ENCODE measurements at places on chromosomes 2 and 18. TPM values are rescaled to one million over a fixed set of nuclear protein-coding genes. Genes with fewer than 3 reads are reported as not detected.

Gene IL1R2
- total RNA-seq = 0.34 TPM

DNA sequence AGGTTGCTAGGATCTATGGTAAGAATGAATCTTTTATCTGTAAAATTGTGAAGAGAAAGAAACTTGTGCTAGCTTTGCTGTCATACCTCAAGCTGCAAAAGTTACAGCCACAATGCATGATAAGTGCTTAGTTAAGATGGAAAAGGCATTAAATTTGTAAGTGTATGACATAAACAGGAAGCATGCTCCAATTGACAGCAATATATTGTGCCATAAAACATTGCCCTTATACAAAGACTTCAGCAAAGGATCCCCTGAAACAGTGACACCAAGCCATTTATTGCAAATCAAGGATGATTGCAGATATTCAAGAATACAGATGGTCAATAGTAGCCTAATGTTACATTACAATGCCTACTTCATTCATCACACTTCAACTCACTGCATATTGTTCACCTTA, 283.1 kb downstream of the CPS1 start:
- no peak for DNase-seq

Gene EMILIN1
- 0.19 TPM for total RNA-seq

- DNase-seq = no peak
These were observed 152.4 kb upstream of the KCTD1 start for GRCh38 chr18:26700728-26701127.

- no peak for DNase-seq
These were observed 168.8 kb downstream of the RTP5 start for GRCh38 chr2:242038166-242038927.

- DNase-seq = no peak
These were observed 34.7 kb downstream of the RBMS1 start for GRCh38 chr2:160458718-160459453.

Gene RAD51AP2
- total RNA-seq = not detected

DNA sequence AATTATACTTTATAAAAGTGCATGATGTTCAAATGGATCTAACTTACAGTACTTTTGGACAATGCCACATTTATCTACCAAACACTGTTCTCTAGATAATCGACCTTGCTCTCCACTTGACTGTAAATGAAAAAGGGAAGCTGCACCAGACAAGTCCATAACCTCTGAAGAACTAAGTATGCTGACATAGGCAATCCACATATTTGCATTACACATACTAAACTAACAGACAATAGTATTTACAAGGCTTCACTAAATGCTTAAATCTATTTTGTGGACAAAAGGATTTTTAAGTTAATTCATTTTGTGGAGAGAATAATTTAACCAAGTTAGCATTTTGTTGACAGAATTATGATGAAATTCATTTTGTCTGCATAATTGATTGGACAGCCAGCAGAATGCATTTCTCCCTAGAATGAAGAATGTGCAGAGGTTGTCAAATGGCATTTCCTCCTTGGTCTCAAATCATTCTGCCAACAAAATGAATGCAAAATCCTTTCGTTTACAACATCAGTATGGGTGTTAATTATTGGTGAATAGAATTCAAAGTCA, 520.9 kb downstream of the CPS1 start:
- DNase-seq = no peak

DNA sequence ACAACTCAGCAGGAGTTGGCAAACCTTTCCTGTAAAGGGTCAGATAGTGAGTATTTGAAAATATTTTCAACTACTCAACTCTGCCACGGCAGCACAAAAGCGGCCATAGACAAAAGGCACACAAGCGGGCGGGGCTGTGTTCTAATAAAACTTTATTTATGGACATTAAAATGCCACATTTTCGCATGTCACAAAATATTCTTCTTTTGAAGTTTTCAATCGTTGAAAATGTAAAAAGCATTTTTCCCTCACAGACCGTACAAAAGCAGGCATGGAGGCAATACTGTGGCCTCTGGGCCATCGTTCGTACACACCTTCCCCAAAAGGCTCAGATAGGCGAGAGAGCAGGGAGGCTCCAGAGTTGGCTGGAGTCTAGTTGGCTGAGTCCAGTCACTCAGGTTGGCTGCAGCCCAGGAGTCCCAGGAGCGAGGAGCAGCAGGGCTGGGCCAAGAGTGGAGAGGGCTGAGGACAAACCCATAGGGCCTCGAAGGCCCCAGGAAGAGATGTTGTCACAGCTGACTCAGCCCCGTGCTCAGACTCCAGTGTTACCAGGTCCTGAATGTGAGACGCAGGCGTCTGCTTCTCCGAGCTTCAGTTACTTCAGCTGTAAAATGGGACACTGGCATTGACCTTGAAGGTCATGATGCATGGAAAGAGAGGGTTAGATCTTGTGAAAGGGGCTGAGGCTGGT, 42.5 kb downstream of the SDC1 start:
- peak; percentile 61 for DNase-seq

DNA sequence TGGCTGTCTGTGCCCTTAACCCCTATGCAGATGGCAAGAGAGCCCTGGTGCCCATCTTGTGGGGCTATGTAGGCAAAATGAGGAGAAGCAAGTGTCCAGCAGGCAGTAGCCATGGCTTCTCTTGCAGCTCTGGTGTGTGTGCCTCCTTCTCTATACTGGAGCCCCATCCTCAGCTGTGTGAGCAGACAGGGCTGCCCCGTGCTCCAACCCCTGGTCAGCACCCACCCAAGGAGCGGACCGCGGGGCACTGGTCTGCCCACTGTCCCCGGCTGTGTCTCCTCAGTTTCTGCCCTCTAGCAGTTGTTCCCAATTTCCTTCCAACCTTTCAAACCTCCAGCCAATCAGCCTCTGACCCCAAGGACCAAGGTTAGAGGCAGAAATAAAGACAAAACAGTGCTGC, 134.9 kb upstream of the GLI2 start:
- DNase-seq = no peak

- DNase-seq = no peak
These were observed 20.8 kb upstream of the ATIC start for GRCh38 chr2:215290980-215291599.

Gene C2orf72
- 0.66 TPM for total RNA-seq

Gene CBLN2
- total RNA-seq = 0.24 TPM

DNA sequence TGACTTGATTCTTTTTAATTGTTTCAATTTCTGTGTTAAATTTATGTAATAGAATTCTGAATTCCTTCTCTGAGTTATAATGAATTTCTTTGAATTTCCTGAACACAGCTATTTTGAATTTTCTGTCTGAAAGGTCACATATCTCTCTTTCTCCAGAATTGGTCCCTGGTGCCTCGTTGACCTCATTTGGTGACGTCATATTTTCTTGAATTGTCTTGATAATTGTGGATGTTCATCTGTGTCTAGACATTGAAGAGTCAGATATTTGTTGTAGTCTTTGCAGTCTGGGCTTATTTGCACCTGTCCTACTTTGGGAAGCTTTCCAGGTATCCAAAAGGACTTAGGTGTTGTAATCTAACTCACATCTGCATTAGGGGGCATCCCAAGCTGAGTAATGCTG, 111.4 kb upstream of the LRRTM4 start:
- no peak for DNase-seq

Gene TUBA4B
- not detected for total RNA-seq

- DNase-seq = peak; percentile 13
These were observed 62.3 kb upstream of the BOD1L2 start for GRCh38 chr18:57084331-57085271.

DNA sequence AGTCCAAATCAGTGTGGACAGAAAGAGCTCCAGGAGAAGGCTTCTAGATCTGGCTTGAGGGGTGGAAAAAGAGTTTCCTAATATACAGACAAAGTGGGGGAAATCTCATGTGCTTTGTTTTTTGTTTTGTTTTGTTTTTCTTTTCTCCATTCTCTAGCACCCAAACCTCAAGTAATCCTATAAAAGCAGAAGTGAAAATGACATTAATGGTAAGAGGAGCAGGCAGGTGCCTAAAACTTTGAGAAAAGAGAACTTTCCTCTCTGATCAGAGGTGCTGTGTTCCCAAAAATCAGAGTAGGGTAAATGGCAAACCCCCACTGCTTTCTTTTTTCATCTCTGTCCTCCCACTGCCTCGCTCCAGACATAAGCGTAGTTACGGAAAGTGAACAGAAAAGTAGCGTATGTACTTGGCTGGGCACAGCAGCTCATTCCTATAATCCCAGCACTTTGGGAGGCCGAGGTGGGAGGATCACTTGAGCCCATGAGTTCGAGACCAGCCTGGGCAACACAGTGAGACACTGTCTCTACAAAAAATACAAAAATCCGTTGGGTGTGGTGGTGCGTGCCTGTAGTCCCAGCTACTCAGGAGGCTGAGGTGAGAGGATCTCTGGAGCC, 77.8 kb downstream of the FAM161A start:
- DNase-seq = no peak

DNA sequence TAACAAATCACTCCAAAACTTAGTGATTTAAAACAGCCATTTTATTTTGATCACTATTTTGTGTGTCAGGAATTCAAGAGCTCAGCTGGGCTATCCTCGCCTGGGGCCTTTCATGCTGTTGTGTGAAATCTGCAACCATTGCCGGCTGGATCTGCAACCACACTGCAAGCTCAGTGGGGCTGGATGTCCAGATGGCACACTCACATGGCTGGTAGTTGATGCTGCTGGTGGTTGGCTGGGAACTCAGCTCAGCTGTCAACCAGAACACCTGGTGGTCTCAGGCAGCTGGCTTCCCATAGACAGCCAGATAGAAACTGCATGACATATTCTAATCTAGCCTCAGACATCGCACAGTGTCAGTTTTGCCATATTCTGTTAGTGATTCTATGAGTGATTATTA, 30.6 kb upstream of the AP1S3 start:
- no peak for DNase-seq

GRCh38 chr2:210195101-210195852, 24.1 kb upstream of the KANSL1L start:
- no peak for DNase-seq

DNA sequence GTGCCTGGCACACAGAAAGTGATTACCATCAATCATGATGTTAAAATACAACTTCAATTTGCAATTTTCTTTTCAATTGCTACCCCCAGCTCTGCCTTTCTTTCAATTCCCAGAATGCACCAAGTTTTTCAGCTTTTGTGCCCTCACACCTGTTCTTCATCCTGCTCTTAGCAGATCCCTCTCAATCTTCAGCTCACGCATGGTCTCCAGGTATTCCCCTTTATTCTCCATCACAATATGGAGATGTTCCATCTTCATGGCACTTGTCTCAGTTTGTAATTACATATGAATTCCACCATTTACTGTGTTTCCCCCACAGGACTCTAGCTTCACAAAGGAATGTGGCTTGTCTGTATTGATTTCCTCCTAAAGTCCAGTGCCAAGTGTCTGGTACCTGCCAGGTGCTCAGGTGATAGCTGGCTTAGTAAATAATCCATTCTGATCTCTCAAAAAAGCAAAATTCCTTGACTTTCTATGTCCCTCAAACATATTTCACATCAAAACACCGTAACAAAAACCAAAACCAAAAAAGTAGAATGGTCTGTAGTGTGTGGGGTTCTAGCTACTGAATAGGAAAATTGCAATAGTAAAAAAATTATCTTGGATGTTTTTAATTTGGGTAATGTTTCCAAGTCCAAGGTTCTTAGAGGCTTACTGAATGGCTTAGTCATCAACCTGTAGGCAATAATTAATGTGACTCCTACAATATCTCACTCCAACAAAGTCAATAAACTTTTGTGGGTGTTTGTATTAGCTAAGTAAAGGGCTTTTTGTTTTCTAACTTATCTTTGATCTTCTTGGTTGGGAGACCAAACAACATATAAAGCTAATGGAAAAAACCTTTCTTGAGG, 2.9 kb upstream of the INSIG2 start:
- DNase-seq = peak; percentile 31

DNA sequence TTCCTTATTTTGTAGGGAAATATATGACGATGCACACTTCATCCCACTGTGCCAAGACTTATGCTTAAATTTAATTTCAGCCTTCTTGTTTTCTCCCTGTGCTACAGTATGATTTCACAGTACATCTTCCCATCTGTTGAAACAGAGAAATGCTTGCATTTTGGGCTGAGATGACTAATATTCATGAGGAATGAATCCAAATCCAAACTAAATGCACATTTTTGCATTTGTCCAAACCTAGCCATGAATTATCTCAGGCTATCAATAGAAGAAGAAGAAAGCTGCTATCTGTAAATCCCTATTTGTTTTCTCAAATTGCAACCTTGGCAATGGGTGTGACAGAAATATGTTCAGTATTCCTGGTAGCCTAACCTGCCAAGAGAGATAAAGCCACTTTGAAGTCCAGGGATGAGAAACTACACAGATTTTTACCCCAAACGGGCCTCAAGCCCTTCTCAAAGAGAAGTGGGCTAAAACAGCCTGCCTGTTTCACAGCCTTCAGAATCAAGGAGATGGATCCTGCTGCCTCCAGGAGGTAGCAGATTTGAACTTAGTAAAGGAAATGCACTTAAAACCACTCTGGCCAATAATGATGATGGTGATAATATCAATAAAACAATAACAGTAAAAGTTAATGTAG, 306.9 kb upstream of the NT5C1B start:
- no peak for DNase-seq

Gene POTEI
- not detected for total RNA-seq

- DNase-seq = no peak
These were observed 196.9 kb downstream of the MYCN start for GRCh38 chr2:16137080-16137755.

Gene EVA1A
- not detected for total RNA-seq

Gene EFR3B
- total RNA-seq = 0.10 TPM

Gene SERPINB4
- total RNA-seq = not detected

- no peak for DNase-seq
These were observed 238.2 kb downstream of the MREG start for GRCh38 chr2:215775106-215775505.

DNA sequence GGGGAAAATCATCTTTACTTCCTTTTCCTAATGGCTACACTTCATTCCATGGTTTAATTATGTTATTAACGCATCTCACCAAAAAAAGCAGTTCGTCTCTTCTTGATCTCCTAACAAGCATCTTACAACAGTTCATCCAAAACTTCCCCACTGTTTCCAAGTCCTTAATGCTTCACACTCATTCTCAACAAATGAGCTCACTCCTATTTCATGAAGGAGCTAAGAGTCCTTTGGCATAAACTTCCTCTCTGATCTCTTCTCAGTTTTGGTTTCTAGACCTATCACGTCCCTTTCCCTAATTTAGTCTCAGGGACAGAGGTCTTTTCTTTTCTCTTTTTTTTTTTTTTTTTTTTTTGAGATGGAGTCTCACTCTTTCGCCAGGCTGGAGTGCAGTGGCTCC, 205.9 kb upstream of the SLC39A10 start:
- DNase-seq = no peak

Gene TM4SF20
- not detected for total RNA-seq

DNA sequence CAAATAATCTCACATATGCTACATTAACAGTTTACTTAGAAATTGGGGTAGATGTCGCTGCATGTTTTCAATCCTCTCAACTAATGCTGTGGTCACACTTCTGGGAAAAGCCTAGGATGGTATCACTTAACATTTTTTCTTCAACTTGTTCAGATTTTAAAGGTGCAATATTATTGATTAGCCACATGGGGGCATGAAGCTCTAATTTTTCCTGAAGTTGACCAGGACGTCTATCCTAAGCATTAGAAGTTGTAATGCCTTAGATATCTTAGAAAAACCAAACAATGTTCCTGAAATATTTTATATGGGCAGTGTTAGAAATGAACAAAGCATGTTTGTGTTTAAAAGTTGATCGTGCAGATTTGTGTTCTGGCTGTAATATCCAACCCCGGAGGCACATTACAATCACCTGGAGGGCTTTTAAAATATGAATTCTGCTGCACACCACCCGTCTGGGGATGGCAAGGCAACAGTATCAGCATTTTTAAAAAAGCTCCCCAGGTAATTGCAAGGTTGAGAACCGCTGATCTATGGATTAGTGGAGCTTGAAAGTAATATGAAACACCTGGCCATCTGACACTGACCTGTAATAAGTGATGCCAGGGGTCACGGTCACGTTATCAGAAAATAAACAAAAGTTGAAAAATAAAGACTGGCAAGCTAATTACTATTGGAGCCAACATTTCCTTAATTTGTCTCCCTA, 100.5 kb upstream of the LMAN1 start:
- no peak for DNase-seq

Data from Calu3 (cell line).